ENCODE measurements at places on chromosomes 5 and 9.

DNA sequence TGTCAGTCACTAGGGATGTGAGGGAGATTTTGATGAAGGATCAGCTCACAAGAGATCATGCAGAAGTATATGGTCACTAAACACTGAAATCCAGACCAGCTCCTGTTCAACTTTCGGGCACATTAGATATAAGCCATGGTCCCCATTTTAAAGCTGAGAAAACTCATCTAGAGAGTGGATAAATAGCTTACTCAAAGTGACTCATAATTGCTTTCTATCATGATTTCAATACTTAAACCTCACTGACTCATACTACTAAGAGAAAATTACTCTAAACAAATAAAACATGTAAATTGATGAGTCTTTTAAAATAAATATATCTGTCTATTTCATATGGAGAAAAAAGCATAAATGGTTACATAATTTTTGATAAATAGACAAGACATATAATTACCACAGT is 567.7 kb downstream of the TLR4 start:
- DNase-seq: no peak

- no peak for DNase-seq
These were observed 14.7 kb upstream of the RAB14 start for GRCh38 chr9:121216271-121216805.

GRCh38 chr5:178940569-178941360 is at the start of gene ZNF454:
TSS of gene ZNF454 (plus strand) at chr5:178941198. CDS start at chr5:178942792, 1,594 bp downstream.
- peak; percentile 80 for DNase-seq

DNA sequence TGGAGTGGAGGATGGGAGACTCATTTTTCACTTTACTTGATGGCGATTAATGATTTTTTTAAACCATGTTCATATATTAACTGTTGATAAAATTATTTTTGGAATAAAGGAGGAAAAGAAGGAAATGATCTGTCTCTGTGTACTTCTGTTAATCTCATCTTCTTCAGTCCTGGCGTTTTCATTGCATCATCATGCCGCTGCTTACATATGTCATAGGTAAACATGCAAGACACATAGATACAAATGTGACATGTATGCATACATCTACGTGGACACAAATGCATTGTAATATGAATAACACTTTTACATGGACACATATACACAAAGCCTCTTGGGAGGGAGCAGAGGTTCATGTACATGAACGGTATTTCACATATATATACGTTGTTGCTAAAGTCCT is 10.0 kb downstream of the TMEM174 start:
- DNase-seq: no peak

GRCh38 chr9:40928803-40929487 is 199.5 kb downstream of the FOXD4L6 start:
- no peak for DNase-seq

- DNase-seq: no peak
These were observed 38.2 kb upstream of the ARSB start for GRCh38 chr5:79023348-79023747.

GRCh38 chr5:9557696-9558095 is 11.8 kb upstream of the SEMA5A start:
- no peak for DNase-seq
